ENCODE measurements at places on chromosomes 11 and 22.
A peak's percentile ranks its signal among the peaks of the same experiment; 100 is the strongest.

DNA sequence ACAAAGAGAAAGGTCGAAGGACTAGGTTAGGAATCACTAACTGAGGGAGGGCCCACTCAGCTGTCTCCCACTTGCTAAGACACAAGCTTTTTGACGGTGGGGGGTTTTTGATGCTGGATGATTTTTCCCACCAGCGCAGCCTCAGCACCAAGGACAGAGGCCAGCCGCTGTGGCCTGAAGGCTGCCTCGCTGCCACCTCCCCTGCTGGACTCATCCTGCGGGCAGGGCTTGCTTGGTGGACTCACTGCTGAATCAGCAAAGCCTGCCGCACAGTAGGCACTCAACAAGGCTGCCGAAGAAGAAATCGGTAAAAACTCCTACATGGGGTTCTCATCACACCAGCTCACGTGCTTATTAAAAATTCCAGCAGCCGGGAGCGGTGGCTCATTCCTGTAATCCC lies 2.6 kb downstream of the ALG12 start:
- no peak for DNase-seq

GRCh38 chr11:134571301-134571700 lies 159.3 kb upstream of the B3GAT1 start:
- no peak for DNase-seq

DNA sequence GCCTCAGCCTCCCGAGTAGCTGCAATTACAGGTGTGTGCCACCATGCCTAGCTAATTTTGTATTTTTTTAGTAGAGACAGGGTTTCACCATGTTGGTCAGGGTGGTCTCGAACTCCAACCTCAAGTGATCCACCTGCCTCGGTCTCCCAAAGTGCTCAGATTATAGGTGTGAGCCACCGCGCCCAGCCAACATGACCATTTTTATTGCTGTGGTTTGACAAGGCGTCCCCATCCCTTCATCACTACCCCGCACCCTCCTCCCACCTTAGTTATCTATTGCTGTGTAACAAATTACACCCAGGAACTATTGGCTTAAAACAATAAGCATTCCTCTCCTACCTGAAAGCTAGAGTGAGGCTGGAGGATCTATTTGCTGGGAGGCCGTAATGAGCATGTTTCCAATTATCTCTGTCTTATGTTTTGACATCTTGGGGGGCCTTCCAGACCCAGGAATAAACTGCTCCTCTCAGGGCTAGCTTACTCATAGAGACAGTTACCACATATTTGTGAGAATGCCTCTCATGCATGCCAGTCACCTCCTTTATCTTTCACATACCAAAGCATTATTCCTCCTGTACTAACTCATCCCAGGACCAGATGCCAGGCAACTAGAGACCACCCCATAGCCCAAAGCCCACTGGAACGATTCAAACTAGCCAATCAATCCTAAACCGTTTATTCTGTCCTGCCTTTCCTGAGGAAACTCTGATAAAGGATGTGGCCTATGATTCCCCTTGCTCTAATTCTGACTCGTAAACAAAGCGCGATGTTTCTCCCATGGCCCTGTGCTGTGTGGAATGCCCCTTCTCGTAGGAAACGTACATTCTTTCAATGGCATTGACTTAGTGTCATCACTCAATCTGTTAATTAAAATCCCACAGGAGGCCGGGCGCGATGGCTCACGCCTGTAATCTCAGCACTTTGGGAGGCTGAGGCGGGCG lies 19.4 kb downstream of the SNU13 start:
- DNase-seq, result no peak

GRCh38 chr11:73913472-73913871 lies 36.7 kb downstream of the PAAF1 start:
- DNase-seq, result no peak

GRCh38 chr11:2210366-2211112 lies 38.9 kb upstream of the TH start:
- DNase-seq, result no peak

DNA sequence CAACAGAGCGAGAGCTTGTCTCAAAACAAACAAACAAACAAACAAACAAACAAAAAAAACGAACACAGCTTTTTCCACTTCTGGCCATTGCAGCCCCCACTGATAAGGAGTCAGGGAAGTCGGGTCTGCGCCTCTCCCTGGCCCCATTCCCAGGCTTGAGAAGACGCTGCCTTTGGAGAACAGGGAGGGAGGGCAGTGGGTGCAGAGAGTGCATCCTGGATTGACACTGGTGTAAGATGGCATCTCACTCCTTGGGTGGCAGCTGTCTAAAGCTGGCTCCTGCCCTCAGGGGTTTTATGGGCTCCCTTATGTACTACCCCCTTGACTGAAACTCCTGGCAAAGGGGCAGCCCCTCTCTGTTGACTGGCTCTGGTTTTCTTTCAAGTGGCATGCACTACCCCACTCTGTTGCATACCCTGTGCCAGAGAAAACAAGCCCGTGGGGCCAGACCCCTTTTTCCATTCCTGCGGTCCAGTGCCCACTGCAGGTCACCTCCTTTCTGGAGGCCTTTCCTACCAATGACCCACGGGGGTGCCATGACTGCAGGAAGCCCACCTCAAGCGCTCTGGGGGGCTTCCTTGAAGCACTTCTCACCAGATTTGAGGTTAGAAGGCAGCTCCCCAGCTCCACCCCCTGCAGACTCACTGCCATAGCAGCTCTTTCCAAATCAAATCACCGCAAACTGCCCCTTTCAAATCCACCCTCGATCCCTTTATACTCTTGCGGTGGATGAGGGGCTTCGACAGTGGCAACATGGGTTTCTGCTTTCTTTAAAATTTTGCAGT lies 12.7 kb downstream of the DRAP1 start:
- no peak for DNase-seq

DNA sequence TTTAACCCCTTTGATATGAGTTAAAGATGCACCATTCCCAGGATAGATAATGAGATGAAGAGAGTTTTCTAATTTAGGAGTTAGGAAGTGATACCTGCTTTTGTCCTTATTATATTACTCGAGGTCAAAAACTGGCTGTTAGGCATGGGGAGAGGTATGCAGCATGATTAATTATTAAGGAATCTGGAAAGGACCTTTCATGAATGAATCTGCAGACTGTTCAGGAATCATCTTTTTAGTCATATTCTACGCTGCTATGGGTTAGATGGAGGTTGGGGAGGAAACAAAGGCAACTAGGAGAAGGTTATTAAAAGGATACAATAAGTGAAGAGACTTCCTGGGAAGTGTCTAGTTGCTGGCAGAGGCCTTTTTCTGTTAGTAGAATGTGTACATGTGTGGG lies 492.4 kb upstream of the CCDC90B start:
- no peak for DNase-seq

DNA sequence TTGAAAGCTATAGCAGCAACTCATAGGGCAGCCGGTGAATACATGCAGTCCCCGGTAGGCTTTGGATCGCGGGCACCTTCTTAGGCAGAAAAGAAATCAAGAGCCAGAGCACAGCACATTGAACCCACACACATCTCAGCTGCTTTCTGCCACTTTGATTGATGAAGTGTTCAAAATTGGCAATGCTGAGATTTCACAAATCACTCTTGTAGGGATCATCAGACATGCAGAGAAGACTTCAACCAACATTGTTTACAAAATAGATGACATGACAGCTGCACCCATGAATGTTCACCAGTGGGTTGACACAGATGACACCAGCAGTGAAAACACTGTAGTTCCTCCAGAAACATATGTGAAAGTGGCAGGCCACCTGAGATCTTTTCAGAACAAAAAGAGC lies 350.2 kb upstream of the ARHGAP42 start:
- DNase-seq, result no peak

DNA sequence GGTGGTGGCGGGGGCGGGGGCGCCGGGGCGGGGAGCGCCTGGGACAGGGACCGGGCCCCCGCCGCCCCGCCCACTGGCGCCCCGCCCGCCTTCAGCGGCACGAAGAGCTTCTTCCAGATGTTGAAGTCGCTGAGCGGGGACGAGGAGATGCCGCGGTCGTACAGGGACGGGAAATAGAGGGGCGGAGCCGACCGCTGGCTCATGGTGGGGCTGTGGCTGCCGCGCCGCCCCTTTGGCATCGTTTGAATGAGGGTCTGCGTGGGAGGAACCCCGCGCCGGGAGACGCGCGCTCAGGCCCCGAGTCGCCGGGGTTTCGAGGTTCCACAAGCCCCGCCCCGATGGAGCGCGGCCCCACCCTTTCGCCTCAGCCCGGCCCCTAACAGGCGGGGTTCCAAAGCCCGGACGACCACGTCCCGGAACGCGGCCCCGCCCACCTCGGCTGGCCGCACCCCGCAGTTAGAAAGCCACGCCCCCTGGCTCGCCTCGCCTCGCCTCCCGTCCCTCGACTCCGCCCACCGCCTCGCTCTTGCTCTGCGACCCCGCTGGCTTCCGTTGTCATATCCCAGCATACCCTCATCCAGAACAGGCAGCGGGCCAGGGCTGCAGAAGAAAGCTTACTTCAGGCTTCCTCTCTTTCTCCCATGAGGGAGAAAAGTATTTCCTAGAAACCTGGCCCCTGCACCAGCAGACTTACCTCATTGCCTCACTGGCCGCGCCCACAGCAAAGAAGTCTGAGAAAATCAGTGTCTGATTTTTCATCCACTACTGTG lies at the start of gene C11orf91:
C11orf91 (minus strand) TSS at position 325 of the 770 bp plus-strand sequence; CDS start at position 239, 86 bp downstream.
- peak; percentile 86 for DNase-seq

- DNase-seq, result no peak
These were observed 28.2 kb upstream of the MGAT3 start for GRCh38 chr22:39428597-39429071.

Data from stimulated activated CD8-positive, alpha-beta memory T cell treated with anti-CD3 and anti-CD28 coated beads, Interleukin-15, amount 100 ng/mL, for 4 hours (primary cell).